Caco-2 (cell line): ENCODE measurements at places on chromosomes 3 and 15. TPM values are rescaled to one million over a fixed set of nuclear protein-coding genes. Genes with fewer than 3 reads are reported as not detected.

SI gene
- 1.7 and 2.6 TPM in 2 replicates for total RNA-seq

DUOXA2 gene
- total RNA-seq: 1.5 and 1.6 TPM in 2 replicates

GRCh38 chr3:31262201-31262600 lies 270.5 kb upstream of the STT3B start:
- DNase-seq: no peak

- no peak for DNase-seq
Observed at GRCh38 chr3:112411425-112411824, 78.5 kb downstream of the CD200 start.

- no peak for DNase-seq
Observed at GRCh38 chr15:67976506-67977073, 77.5 kb upstream of the PIAS1 start.

DNA sequence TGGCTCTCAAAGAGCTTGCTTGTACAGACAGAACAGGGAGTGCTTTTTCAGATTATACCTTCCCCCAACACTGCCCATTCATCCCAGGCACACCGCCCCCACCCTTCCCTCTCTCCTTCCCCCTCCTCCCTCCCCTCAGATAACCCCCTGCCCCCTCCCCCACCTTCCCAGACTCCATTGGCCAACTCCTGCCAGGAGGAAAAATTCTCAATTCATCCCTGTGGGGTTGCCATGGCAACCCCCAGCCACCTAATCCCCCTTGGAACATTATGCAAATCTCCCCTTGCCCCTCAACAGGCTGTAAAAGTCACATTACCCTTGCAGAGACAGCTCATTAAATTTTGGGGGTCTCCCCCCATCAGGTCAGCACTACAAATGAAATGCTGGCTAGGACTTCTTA lies 14.3 kb downstream of the TLE3 start:
- DNase-seq: no peak

GRCh38 chr15:70119911-70120508 lies 22.3 kb upstream of the TLE3 start:
- DNase-seq: no peak

GRCh38 chr3:56921573-56922453 lies 120.1 kb upstream of the ARHGEF3 start:
- no peak for DNase-seq

DNA sequence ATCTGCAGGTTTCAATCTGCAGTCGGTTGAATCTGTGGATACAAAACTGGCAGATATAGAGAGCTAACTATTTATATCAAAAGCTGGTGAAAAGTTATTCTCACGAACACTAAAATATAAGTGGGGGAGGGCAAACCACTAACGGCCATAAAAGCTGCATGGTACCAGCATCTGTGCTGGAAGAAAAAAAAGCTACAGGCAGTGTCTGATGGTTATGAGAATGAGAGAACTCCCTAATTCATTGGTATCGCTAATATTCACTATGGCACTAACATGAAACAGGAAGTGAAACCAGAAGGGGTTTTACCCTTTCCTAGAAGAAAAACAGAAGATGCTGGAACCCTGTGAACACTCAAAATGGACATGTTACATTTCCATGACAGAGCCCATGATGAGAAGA lies 15.9 kb downstream of the CEP70 start:
- no peak for DNase-seq

DNA sequence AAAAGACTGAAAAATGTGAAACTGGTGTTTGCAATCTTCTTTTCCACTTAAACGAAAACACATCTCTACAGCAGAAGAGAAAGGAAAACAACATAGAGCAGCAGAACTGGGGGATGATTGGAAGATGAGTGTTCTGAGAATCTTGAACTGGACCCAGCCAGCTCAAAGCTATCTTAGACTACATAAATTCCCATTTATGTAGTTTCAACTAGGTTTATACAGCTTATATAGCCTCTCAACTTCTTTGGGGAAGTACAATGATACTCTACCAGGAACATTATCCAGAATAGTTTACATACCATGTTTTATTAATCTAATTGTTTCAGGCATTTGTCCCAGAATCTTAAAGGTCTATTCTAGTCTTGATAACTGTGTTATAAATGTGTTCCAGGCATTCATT lies 658.2 kb upstream of the LMCD1 start:
- DNase-seq: no peak
